ENCODE measurements at places on chromosomes 2 and 18.
A peak's percentile ranks its signal among the peaks of the same experiment; 100 is the strongest.

DNA sequence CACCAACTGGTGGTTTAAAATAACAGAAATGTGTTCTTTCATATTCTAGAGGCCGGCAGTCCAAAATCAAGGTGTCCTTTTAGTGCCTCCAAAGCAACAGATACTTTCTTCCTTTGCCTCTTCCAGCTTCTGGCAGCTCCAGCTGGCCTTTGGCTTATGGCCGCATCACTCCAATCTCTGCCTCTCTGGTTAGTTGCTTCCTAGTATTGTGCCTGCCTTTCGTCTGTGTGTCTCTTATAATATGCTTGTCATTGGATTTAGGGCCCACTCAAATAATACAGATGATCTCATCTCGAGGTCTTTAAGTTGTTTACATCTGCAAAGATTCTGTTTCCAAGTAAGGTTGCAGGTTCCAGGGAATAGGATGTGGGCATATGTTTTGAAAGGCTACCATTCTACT, 855.2 kb upstream of the ID2 start:
- no peak for DNase-seq

DNA sequence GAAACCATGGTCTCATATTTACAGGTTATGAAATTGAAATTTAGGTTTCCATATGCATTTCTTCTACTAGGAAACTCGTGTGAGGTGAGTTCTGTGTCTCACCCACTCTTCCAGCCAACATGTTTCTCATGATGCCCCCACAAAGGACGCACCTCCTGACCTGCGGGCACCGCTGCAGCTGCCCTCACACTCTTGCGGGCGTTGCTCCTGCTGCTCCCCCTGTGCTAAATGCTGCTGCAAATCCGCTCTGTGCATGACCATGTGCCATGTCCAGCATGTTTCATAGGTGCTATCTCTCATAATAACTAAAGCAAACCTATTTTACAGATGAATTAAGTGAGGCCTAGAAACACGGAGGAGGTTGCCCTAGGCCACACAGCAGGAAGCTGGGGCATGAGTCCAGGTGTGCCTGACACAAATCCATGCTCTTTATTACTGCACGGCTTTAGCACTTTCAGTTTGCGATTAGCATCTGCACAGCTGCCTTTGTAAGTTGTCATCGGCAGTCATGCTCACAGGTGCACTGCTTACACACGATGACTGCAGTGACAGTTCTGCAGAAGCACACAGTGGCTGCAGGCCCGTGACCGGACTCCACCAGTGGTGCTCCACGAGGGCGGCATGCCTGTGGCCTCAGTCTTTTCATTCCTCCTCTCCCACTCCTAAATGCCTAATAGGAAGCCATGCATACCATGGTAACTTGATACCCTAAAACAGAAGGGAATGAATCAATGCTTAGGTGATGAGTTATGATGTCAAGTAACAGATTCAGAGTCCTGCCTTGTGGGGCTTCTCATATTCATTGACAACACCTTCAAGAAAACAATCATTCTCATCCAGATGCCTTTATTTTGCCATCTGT, 14.9 kb upstream of the GALR1 start:
- DNase-seq: no peak

GRCh38 chr2:230692760-230693159, 19.9 kb upstream of the CAB39 start:
- no peak for DNase-seq

- no peak for DNase-seq
Measured at GRCh38 chr18:62723666-62724281, 8.4 kb downstream of the PHLPP1 start.

GRCh38 chr2:108449410-108450130, 564 bp downstream of the GCC2 start:
- no peak for DNase-seq

GRCh38 chr2:25294573-25295462, 46.9 kb downstream of the DNMT3A start:
- DNase-seq: peak; percentile 54

- DNase-seq: no peak
Measured at GRCh38 chr2:3242747-3243369, 134.8 kb downstream of the EIPR1 start.

DNA sequence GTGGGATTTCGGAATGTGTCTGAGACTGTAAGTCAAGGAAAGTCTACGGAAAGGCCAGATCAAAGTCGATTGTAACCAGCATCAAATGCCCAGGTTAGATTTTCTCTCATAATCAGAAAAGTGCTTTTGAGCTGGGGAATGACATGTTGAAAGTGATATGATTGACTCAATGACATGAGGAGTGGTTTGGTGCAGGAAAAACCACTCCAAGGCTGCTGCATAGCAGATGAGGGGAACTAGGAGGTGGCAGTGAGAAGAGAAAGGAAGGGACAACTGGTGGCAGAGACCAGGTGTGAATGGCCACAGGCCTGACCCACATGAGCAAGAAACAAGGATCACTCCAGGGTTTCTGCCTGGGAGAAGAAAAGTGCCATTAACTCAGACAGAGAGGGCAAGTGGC, 822 bp downstream of the SLC35F6 start:
- no peak for DNase-seq

- no peak for DNase-seq
Measured at GRCh38 chr2:44879269-44880124, 62.0 kb upstream of the SIX3 start.

DNA sequence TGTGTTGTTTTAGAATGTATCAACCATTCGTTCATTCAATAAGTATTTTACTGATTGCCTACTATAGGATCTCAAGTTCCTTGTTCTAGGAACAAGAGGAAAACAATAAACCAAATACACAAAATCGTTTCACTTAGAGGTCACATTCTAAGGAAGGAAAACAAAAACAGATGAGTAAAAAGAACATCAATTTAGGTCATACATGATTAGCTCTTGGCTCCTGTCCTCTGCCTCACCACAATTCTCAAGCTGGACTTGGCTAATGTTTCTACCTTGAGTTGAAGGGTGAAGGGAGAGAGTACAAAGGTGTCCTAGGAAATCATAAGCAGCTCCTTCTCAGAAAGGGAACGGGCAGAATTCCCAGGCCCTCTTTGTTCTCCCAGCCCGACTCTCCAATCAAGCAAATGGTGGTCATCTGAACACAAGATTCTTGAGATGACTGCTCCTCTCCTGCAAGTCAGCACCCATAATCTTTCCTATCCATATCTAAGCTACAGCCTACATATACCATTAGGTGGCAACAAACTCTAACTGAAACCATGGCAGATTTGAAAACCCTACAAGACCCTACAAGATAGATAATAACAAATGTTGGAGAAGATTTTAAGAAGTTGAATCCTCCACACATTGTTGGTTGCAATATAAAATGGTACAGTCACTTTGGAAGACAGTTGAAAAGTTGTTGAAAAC, 76.0 kb downstream of the CBLN2 start:
- DNase-seq: no peak

DNA sequence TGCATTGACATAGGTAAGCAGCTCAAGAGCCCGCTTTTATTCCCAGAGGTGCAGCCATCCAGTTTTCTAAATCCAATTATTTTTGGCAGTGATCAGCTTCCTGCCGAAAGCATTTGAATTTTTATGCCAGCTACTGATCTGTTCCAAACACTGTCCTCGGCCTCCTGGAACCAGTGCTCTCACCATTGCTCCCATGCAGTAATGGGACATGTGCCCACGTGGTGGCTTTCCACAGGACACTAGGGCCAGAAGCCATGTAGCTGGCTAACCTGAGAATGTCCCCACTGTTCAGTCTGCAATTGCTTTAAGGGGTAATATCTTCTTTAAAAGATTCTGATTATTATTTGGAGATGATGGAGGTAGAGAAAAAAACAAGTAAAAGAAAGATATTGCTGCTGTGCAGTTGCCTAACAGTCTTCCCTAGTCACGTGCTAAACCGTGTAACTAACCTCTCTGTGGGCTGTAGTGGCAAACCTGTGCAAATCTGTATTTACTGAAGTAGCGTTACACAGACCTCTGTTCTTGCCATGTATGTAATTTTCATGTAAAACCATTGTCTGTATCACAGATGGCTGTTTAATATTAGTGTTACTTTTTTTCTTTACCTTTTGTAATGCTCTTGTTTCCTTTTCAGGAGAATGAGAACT, 13.0 kb downstream of the GRHL1 start:
- DNase-seq: no peak

DNA sequence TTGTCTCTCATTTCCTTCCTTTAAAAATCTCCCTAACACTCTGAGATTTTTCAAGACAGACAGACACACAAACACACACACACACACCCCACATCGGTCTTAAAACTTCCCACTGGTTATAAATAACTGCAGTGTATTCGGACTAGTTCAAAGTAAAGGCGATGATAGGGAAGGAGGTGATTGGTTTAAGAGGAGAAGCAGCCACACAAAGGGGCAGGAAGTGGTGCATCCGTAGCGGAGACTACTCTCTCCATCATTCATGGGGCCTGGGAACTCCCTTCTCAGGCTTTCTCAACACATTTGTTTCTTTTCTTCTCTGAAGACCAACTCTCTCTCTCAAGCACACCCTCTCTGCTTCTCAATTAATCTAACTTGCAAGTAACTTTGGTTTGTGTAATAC, 149.1 kb upstream of the DPP10 start:
- no peak for DNase-seq

GRCh38 chr2:9327873-9328352, 95.4 kb downstream of the ITGB1BP1 start:
- DNase-seq: no peak

DNA sequence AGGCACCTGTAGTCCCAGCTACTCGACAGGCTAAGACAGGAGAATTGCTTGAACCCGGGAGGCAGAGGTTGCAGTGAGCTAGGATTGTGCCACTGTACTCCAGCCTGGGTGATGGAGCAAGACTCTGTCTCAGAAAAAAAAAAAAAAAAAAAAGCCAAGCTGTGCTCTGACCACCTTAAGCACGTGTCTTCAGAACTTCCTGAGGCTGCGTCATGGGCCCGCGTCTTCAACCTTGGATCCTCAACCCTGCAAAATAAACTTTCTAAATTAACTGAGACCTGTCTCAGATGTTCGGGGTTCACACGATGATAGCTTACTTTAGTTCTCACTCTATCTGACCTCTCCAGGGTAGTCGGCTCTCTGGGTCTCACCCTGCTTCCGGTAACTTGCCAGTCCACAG, 65.8 kb upstream of the CABLES1 start:
- DNase-seq: no peak

DNA sequence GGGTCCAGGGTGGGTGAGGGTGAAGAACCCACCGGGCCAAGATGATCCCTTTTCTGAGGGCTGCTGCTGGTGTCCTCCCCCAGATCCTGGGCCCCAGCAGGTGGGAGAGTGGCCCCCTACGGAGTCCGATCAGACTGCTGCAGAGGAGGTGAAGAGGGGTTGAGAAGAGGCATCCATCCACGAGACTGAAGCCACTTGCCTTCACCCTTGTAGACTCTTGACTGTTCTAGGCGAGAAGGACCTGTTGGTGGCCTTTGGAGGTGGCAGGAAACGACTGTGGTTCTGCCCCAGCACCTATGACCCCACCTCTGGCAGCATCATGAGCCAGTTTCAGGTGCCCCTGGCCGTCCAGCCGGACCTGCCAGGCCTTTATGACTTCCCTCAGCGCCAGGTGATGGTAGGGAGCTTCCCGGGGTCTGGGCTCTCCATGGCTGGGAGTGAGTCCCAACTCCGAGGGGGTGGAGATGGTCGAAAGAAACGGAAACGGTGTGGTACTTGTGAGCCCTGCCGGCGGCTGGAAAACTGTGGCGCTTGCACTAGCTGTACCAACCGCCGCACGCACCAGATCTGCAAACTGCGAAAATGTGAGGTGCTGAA, 1.5 kb downstream of the TET3 start:
- no peak for DNase-seq

GRCh38 chr2:179250848-179251504, 13.7 kb downstream of the SESTD1 start:
- no peak for DNase-seq

- no peak for DNase-seq
Measured at GRCh38 chr2:229974266-229974665, 52.0 kb downstream of the FBXO36 start.

DNA sequence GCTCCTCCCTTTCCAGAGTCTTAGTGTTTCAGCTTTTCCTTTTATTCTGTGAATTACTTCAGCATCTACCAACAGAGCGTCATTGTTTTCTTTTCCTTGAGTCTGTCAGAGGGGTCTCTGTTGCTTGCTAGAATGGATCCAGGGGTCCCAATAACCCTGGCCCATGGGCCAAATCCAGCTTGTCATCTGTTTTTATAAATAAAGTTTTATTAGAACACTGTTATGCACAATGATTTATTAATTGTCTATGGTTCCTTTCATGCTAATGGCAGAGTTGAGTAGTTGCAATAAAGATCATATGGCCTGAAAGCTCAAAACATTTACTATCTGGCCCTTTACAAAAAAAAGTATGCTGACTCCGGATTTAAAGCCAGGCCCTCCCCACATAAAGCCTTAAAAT, 58.8 kb downstream of the MRPL35 start:
- no peak for DNase-seq

GRCh38 chr2:37317746-37318145, 6.9 kb downstream of the PRKD3 start:
- no peak for DNase-seq

- no peak for DNase-seq
Measured at GRCh38 chr2:8246137-8246536, 435.7 kb upstream of the ID2 start.

GRCh38 chr2:97845818-97846217, 132.4 kb downstream of the ZAP70 start:
- DNase-seq: no peak

DNA sequence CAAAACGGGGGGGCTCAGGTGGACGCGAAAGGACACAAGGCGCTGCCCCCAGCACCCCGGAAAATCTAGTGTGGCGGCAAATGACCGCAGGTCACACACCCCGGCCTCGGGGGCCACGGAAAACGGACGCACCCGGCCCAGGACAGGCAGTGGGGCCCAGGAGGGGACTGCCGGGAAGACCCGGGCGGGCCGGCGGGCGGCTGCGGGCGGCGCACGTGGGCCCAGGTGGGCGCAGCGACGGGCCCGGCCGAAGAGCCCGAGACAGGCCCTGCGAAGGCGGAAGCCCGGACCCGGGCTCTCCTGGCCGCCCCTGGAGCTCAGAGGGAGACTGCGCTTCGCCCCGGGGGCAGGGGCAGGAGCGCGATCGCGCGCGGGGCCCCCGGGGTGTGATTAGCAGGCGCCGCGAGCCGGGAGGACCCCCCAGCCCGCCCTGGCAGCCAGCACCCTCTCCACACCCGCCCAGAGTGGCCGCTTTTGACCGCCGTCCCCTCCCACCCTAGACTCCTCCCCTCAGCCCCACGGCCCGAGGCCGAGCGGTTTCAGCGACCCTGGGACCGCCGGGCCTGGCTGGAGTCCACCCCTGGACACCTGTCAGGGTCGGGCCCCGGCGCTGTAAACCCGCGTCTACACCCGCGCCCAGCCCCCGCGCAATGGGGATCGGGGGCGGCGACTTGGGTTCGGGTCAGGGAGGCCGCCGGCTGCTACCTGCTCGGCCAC, 773 bp downstream of the MBP start:
- DNase-seq: peak; percentile 55

DNA sequence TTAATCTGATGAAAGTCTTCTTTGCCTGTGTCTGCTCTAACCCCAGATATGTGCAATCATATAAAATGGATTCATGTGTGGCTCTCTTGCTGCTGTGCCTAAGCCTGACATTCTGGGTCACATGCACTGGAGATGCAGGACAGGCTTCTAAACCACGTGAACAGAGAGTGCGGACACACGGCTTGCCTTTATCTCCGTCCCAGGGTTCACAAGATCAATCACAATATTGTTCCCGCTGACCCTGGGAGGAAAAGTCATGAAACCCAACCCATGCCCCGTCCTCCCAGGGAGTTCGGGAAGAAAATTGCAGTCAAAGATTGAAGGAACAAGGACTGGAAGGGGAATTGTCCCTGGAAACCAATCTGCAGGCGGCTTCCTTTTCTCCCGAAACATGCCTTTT, 74.8 kb downstream of the VAPA start:
- DNase-seq: no peak

GRCh38 chr2:228522977-228523376, 341.5 kb upstream of the SPHKAP start:
- no peak for DNase-seq

GRCh38 chr2:120204945-120205670, 18.1 kb downstream of the TMEM185B start:
- DNase-seq: no peak

Measured in NCI-H1092 (cell line).